ENCODE measurements at places on chromosomes 16 and 17. TPM values are rescaled to one million over a fixed set of nuclear protein-coding genes. Genes with fewer than 3 reads are reported as not detected.

GRCh38 chr16:8887952-8888560 is 5.9 kb downstream of the LITAFD start:
- DNase-seq = no peak

- DNase-seq = no peak
These were observed 23.7 kb downstream of the NOD2 start for GRCh38 chr16:50717091-50717490.

- no peak for DNase-seq
These were observed 242.3 kb downstream of the RBFOX3 start for GRCh38 chr17:79368521-79368920.

- no peak for DNase-seq
These were observed 30.6 kb upstream of the CBFA2T3 start for GRCh38 chr16:89007371-89008249.

DNA sequence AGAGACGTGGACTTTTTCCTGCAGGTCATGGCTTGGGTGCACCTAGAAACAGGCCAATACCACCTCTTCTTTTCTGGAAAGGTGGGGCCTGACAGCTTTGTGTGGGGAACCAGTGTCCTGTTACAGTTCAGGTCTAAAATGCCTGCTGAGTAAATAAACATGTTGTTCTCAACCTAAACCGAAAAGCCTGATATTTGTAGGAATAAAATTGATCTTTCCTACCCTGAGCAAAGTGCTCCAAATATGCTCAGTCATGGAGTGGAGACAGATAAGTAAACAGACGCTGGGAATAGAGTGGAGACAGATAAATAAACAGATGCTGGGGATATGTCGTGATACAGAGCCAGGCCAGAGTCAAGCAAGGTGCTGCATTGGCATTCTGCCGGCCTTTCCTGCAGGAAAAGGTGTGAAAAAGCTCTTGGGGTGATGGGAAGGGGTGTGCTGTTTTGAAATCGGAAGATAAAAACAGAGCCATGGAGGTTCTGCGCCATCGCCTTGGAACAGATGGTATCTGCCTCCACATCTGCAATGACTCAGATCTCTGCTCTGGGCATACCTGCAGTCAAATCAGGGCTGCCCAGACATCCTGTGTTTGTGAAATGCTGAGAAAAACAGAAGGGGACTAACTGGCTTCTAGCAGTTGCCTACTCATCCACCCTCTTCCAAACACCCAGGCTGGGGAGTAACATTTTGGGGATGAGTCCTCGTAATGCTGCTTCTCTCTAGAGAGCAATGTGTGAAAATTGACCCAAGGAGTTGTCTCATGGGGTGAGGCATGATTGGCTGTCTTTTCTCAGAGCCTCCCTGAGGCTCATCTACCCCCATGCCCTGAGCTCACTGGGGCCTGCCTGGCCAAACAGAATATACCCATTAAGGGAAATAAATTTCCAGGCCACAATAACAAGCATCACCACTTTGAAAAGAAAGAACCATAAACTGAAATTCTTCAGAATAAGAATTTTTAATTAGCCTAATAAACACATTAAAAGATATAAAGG is 16.8 kb upstream of the TRPV2 start:
- no peak for DNase-seq

DNA sequence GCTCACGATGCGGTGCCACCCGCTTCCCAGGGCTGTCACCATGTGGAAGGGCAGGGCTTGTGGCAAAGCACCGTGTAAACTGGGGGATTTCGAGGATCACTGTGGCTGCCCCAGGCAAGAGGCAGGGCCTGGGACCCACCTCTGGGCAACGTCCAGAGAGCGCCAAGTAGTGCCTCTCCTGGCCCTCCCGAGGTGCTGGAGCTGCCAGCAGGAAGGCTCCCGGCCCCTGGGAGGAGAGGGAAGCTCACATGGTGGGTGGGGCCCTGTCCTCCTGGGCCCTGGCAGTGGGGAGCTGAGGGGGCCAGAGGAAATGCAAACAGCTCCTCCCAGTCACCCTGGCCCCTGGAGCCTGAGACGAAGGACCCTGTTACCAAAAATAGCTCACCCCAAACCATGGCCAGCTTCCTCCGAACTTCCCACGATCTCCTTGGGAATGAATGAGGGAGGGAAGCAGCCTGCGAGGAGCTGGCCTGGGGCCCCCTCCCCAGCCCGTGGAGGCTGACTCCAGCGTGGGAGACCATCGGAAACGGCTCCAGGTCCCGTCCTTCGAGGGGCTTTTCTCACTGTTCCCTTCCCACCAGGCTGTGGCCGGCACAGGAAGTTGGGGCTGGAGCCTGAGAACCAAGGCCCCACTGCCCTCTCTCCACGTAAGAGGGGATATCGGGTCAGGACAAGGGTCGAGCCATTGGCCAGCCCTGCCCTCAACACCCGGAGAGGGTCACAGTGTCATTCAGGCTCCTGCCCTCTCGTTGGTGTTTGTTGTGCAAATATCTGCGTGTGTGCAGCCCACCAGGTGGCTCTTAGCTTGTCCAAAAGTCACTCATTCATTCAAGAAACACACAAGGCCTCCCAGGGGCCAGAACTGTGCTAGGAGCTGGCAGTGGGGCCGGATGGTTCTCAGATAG is 17.7 kb downstream of the VASN start:
- DNase-seq = no peak

GRCh38 chr17:32460054-32460453 is 15.7 kb downstream of the PSMD11 start:
- DNase-seq = no peak

DNA sequence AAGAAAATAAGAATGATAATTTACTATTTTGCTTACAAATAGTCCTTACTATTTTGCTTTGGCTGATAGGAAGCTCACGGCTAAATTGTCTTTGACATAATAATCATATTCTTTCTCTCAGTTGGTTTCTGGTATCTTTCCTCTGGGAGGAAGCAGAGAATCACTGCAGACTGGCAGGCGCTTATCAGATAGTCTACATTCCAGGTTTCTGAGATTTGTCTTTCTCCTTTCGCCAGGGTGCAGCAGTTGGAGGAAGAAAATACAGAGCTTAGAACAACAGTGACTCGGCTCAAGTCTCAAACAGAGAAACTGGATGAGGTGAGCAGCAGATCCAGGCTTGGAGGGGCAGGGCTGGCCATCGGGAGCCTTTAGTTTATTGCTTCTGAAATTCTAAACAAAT is 136.1 kb downstream of the RAB11FIP4 start:
- DNase-seq = no peak

DNA sequence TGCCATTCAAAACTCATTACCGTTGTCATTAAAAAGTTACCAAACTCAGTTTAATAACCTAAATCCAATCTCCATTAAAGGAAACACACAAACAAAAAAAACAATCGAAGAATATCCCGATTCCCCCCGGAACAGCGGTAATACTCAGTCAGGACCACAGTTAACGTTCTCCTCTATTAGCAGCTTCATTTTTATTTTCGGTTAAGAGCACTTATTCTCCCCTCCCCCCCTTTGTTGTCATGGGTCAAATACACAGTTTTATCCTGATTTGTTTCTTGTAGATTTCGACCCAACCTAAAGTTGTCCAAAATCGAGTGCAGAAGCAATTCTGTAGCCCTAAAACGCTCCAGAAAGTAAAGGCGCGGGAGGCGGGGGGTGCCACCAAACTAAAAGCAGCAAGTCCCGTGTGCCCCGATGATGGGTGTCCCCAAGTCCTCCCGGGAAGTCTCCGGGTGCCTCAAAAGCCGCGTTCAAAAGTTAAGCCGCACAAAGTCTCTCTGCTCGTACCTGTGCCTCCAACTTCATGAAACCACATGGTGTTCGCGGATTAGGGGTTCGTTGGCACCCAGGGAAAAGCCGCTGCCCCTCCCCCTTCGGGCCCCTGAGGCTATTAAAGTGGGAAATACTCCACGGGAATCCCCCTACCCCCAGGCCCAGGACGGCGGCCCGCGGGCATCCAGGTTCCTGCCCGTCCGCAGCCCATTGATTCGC is 996 bp downstream of the SUMO2 start:
- DNase-seq = no peak

DNA sequence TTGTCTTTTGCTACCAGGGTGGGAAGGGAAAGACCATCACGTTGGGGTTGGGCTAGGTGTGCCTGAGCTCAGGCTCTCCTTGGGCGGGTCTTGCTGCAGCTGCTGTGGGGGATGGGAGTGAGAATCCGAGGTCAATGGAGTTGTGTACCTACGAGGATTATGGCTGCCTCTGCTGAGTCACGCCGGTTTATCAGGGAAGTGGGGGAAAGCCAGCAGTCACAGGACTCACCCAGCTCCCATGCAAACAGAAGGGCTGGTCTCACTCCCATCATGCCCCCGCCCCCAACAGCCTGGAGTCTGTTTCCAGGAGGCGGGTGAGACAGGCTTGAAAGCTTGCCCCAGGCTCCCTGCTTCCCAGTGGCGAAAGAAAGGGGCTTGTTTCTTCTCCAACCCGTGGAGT is 1259.0 kb upstream of the GOT2 start:
- DNase-seq = no peak

GRCh38 chr16:87190288-87191230 is 126.6 kb downstream of the C16orf95 start:
- DNase-seq = no peak

DNA sequence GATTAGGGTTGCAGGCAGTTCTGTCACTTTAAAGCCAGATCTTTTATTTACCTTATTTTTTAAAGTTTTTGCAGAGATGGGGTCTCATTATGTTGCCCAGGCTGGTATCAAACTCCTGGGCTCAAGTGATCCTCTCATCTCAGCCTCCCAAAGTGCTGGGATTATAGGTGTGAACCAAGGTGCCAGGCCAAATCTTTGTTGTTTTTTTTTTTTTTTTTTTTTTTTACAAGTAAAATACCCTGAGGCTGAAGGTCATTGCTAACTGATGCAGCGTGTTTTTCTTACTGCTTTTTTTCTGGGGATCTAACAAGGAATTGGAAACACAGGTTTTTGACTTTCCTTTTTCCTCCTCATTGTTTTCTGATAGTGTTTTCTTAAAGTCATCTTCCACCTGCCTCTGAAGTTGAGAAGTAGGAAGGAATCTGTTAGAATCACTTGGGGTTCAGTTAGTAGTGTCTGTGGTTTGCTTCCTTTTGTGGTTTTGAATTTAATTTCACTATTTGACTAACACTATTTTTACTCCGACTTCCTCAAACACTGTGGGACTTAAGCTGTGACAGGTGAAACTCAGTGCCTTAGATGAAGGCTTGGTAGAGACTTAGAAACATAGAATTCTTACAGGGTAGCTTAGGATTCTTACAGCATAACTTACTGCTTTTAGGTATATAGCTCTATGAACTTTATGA is 22.2 kb downstream of the CLTC start:
- DNase-seq = no peak

DNA sequence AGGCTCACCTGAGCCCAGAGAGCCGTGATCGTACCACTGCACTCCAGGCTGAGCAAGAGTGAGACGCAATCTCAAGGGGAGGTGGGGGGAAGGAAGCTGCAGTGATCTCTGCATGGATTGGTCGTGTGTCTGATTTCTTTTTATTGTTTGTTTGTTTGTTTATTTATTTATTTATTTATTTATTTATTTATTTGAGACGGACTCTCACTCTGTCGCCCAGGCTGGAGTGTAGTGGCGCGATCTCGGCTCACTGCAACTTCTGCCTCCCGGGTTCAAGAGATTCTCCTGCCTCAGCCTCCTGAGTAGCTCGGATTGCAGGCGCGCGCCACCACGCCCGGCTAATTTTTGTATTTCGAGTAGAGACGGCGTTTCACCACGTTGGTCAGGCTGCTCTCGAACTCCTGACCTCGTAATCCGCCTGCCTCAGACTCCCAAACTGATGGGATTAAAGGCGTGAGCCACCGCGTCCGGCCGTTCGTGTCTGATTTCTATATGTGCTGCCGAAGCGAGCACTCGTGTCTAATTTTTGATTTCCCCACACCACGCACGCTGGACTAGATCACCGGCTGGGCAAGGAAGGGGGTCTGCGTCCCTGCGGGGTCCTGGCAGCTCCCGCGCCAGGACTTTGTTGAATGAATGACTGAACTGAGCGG is 448 bp upstream of the TNFRSF12A start:
- no peak for DNase-seq

GRCh38 chr17:80738020-80738808 is 193.6 kb downstream of the RPTOR start:
- DNase-seq = no peak

- no peak for DNase-seq
These were observed 57.7 kb upstream of the NLK start for GRCh38 chr17:27984816-27985215.

DNA sequence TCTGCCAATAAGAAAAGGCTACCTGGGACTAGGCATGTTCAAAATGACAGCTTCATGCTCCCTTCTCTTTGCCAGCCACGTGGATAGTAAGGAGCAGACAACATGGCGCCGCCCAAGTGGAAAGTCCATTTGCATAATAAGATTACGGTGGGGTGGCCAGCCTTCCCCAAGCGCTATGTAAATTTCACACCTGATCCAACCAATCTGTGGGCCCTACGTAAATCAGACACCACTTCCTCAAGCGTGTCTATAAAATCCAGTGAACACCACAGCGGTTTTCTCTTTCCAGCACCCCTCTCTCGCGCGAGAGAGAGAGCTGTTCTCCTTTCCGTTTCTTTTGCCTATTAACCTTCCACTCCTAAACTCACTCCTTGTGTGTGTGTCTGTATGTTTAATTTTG is 140.3 kb upstream of the ERCC4 start:
- DNase-seq = no peak

- no peak for DNase-seq
These were observed 13.1 kb upstream of the SREBF1 start for GRCh38 chr17:17849845-17850373.

- DNase-seq = no peak
These were observed 176.5 kb upstream of the CDH5 start for GRCh38 chr16:66189951-66190350.

GRCh38 chr17:19347323-19348080 is 15.0 kb downstream of the B9D1 start:
- no peak for DNase-seq

GRCh38 chr17:45092911-45093430 is 31.9 kb downstream of the NMT1 start:
- DNase-seq = peak; percentile 15

The C16orf96 gene
- polyA plus RNA-seq = 0.04 TPM

The HEXD gene
- 40.5 TPM for polyA plus RNA-seq

The USP22 gene
- 72.1 TPM for polyA plus RNA-seq

The C16orf86 gene
- polyA plus RNA-seq = 9.9 TPM

The HSD11B2 gene
- 1.9 TPM for polyA plus RNA-seq

The OTOP3 gene
- not detected for polyA plus RNA-seq

The KRTAP2-3 gene
- polyA plus RNA-seq = not detected
